ENCODE measurements at places on chromosomes 4 and X.

GRCh38 chr4:147724468-147725201 lies 7.3 kb upstream of the ARHGAP10 start:
- no peak for DNase-seq

GRCh38 chr4:86967073-86967472 lies 32.3 kb downstream of the AFF1 start:
- DNase-seq: no peak

DNA sequence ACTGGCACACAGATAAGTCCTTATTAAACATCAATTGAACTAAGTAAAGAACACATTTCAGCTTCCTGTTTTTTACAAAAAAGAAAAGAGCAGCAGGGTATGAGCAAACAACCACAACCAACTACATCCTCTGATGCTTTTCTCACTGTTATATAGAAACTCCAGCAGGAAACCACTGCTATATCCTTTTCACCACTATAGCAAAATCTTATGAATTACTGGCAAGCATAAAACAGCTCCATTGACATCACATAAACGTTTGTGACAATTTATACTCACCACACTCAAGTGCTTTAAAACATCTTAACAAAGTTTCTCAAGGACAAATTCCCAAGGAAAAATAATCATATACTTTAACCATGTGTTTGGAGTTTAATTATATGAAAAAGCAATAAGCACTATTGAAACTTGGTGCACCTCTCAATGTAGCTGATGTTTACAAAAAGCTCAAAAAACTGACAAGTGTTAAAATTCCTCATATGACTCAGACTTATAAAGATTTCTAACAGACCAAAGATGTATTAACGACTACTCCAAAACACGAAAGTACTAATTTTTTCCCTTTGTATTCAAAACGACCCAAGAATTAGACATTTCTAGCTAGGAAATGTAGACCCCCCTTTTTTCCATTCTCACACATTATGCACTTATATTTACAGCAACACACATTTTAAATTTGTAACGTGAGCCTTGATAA lies 12.9 kb downstream of the GPRIN3 start:
- DNase-seq: peak; percentile 81

- DNase-seq: no peak
Measured at GRCh38 chrX:13235930-13236329, 83.9 kb downstream of the ATXN3L start.

- DNase-seq: no peak
Measured at GRCh38 chr4:8459867-8460445, 19.4 kb downstream of the TRMT44 start.
